Mammary epithelial cell (primary cell): ENCODE measurements at places on chromosomes 4 and X. TPM values are rescaled to one million over a fixed set of nuclear protein-coding genes. Genes with fewer than 3 reads are reported as not detected.

IL21 gene
- not detected in 2 replicates for total RNA-seq

SLC7A11 gene
- 248 TPM for total RNA-seq

ACSL1 gene
- 28.9 and 35.8 TPM in 2 replicates for total RNA-seq

SPANXD gene
- 0.17 TPM for total RNA-seq

CCDC160 gene
- under 0.01 TPM for total RNA-seq

MXRA5 gene
- total RNA-seq: 42.3 TPM

GRCh38 chr4:5365071-5366008 is 314.1 kb downstream of the STK32B start:
- peak; percentile 99 for DNase-seq

- DNase-seq: no peak
Measured at GRCh38 chr4:22072240-22072639, 123.7 kb upstream of the KCNIP4 start.

DNA sequence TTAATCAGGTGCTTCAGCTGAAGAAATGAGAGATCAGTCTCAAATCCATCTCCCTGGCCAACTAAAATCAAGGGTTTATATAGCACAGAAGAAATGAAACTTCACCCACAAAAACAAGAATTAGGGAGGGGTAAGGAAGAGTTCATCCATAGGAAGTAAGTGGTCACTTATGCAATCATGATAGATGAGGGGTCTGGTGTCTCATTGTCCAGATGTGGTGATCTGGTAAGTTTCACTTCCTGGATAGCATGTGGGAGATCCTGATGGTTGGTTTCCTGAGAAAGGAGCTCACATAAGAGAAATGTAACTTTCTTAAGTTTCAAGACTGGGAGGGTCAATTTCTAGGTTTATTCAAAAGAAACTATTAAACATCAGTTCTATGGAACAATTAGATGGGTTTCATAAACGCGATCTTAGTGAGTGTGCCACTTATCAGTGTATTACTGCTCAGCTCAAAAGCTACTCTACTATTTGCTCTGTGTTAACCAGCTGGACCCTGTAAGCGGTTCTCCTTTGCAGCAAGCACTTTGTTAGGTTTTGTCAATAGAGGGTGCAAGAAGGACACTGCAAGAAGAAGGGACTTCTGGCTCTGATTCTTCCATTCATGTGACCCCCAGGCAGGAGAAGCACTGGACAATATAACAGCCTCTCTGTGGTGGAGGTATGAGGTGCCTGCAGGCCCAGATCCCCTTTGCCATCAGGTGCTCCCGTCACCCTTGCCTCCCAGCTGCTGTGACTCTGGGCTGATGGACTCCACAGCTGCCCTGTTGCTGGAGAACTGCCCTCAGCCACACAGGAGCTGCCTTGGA is 35.4 kb upstream of the HPSE start:
- no peak for DNase-seq

- no peak for DNase-seq
Measured at GRCh38 chr4:139054791-139055505, 39.4 kb downstream of the NOCT start.

DNA sequence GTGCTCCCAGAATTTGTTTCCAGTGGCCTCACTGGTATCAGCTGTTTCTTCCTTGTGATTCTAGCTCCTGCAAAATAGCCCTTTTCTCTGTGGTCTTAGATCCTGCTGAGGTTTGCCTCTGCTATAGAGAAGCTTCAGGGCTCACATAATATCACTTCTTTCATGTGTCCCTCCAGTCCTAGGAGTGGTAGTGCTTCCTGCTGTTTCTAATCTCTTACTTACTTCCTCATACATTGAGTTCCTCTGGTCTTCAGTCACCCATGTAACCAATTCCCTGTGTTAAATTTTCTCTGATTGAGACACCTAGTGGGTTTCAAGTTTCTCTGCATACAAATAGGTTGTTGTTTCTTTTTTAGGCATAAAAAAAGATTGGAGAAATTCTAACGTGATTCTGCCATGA is 1567.9 kb downstream of the ARAP2 start:
- no peak for DNase-seq

DNA sequence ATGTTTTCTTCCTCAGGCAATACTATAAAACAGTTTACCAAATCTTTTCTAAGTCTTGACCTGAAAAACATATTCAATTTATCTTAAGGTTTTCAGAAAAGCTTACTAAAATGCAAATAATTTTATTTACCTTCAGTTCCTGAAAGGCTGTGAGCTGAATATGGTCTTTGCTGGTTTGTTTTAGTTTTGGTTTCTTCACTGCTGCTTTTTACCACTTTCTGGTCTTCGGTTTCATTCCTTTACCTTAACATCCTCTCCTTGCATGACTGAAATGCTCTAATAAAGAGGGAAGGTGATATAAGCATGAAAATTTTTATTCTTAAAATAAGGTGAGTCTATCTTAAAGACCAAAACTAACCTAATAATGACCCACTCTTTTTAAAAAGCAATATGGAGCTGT is 97.1 kb upstream of the NRK start:
- DNase-seq: no peak

- DNase-seq: no peak
Measured at GRCh38 chrX:109218761-109219160, 263.1 kb downstream of the GUCY2F start.

GRCh38 chrX:148913971-148914370 is 413.6 kb downstream of the AFF2 start:
- no peak for DNase-seq

DNA sequence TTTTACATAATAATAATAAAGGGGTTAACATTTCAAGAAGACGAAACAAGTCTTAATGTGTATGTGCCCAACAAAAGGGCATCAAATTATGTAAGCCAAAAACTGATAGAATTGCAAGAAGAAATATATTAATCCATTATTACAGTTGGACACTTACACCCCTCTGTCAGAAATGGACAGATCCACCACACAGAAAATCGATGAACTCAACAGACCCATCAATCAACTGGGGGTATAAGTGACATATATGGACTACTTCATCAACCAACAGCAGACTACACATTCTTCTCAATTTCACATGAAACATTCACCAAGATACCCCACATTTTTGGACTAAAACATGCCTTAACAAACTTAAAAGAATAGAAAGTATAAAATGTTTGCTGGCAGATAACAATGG is 183.8 kb downstream of the COL25A1 start:
- no peak for DNase-seq

DNA sequence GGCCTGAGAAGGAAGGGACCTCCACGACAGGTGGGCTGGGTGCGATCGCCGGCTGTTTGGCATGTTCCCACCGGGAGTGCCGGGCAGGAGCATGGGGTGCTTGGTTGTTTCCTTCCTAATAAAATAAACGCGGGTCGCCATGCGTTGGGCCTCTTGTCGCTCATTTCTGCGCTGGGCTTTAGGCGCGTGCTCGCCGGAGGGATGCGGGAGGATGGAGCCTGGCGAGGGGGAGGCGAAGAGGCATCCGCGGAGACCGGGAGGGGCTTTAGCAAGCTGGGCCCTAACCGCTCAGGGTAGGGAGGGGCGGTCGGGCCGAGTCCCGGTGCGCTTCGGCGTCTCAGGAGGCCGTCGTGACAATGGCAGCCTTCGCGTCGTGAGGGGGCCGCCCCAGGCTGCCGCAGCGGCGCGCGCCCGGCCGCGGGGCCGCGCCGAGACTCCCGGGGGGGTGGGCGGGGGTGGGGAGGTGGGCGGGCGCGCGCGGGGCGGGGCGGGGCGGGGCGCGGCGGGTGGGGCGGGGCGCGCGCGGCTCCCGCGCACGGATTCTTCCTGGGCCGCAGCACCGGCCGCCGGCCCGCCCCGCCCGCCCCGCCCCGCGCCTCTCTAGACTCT is 476 bp upstream of the GDI1 start:
- DNase-seq: no peak

GRCh38 chr4:106444557-106444956 is 76.0 kb upstream of the GIMD1 start:
- peak; percentile 16 for DNase-seq

DNA sequence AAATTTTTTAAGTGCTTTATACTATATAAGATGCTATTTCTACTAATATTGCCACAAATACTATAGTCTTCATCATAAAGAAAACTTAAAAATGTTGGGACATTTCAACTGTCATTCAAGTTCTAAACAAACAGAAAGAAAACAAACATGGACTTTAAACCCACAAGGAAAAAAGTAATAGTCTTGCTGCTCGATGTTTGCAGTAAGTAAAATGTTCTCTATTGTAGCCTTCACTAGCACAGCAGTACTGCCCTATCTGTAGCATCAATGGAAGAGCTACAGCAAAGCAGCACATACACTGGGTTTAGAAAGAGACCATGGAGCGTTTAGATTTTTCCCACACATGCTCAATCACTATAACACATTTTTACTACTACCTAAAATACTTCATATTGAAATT is 146.8 kb downstream of the KLHL13 start:
- DNase-seq: no peak

DNA sequence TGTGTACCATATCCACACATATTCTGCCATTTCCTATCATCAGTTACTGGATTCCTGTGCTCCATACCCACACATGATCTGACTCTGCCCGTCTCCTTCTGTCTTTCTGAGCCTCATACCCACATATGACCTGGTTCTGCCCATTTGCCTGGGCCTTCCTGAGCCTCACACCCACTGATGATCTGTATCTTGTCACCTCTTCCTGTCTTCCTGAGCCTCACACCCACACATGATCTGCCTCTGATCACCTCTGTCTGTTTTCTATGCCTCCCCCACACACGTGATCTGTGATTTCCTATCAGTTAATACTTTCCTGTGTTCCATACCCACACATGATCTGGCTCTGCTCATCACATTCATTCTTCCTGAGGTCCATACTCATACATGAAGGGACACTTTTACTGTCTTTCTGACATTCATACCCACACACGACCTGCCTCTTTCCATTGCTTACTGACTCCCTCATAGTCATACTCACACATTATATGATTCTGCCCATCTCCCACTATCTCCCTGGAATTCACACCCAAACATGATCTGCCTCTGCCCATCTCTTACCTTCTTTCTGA is 32.5 kb downstream of the SCML1 start:
- DNase-seq: no peak

- DNase-seq: peak; percentile 57
Measured at GRCh38 chr4:16225863-16226815, at the start of gene TAPT1. Gene TAPT1, minus strand, starts transcription at chr4:16226471. Its CDS starts 14 bp downstream, at chr4:16226457.

DNA sequence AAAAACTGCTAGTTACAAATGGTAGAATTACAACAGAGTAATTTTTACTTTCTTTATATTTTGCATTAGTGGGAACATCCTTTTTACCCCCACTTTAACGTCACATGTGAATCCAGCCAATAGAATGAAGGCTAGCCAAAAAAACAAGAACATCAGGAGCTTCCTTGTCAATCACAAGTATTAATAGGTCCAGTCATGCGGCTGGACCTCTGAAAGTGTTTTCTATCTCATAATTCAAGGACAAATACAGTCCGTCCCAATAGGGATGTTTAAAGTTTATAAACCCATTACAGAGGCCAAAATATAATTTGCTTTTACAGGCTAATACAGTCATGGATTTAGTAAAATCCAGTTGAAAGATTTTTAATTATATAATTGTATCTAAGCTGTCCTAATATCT is 110.7 kb downstream of the APBB2 start:
- no peak for DNase-seq

DNA sequence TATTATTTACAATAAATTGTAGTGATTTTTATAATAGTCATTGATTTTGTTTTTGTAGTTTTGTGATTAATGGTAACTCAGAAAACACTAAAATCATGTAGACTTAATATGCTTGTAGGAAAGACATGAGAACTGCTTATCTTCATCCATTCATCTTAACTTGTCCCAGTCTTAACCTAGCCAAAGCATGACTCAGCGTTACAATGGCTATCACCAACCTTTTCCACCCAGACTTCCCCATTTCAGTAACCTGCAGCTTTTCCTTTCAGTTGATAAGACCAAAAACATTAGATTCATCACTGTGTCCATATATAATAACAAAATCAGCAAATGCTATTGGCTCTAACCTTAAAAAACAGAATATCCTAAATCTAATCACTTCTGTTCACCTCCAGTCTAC is 106.2 kb upstream of the KLF8 start:
- DNase-seq: no peak

GRCh38 chr4:67725132-67725531 is 24.2 kb upstream of the UBA6 start:
- DNase-seq: peak; percentile 93
